Testis (tissue), 5 donors: ENCODE measurements at places on chromosomes 5 and 9. TPM values are rescaled to one million over a fixed set of nuclear protein-coding genes. Genes with fewer than 3 reads are reported as not detected.

PAPPA gene
- 5.1 TPM for total RNA-seq

PTGES2 gene
- 96.4 TPM for total RNA-seq

CCL27 gene
- total RNA-seq: 3.1 TPM

DOK3 gene
- total RNA-seq: 18.7 TPM

PCDHAC1 gene
- 7.5 TPM for total RNA-seq

ERCC8 gene
- total RNA-seq: 16.0 TPM

SNCB gene
- 0.74 TPM for total RNA-seq

IFNA8 gene
- total RNA-seq: not detected

MBLAC2 gene
- total RNA-seq: 10.2 TPM

GARIN3 gene
- total RNA-seq: 11.5 TPM

SLC6A19 gene
- total RNA-seq: 0.68 TPM

MARCOL gene
- not detected for total RNA-seq

SPATA31C1 gene
- total RNA-seq: 5.9 TPM

SLC36A2 gene
- total RNA-seq: 0.47 TPM

PCDHB13 gene
- 8.6 TPM for total RNA-seq

ISL1 gene
- total RNA-seq: 4.5 TPM

AMBP gene
- 0.68 TPM for total RNA-seq

SLC44A1 gene
- 8.9 TPM for total RNA-seq

C1QTNF3 gene
- 27.1 TPM for total RNA-seq

BASP1 gene
- total RNA-seq: 2.1 TPM

MAMDC2 gene
- 13.7 TPM for total RNA-seq

SAP30L gene
- 56.9 TPM for total RNA-seq

CDH10 gene
- total RNA-seq: 1.4 TPM

SLC4A9 gene
- 1.2 TPM for total RNA-seq

PCDHGA7 gene
- total RNA-seq: 11.1 TPM

AFAP1L1 gene
- 12.6 TPM for total RNA-seq

LCN6 gene
- 19.1 TPM for total RNA-seq

PCDHGB4 gene
- 11.3 TPM for total RNA-seq

STOM gene
- total RNA-seq: 53.6 TPM

ITK gene
- 0.93 TPM for total RNA-seq

PRDM9 gene
- total RNA-seq: 10.2 TPM
